Tongue (tissue), 3 donors: ENCODE measurements at places on chromosomes 3 and 15. TPM values are rescaled to one million over a fixed set of nuclear protein-coding genes. Genes with fewer than 3 reads are reported as not detected.

GRCh38 chr15:55108858-55109518 lies 87.8 kb downstream of the RSL24D1 start:
- DNase-seq = peak; percentile 81

Gene ZNF35
- total RNA-seq = 13.6 TPM

GRCh38 chr15:95300958-95301357 lies 1029.5 kb upstream of the NR2F2 start:
- DNase-seq = no peak

DNA sequence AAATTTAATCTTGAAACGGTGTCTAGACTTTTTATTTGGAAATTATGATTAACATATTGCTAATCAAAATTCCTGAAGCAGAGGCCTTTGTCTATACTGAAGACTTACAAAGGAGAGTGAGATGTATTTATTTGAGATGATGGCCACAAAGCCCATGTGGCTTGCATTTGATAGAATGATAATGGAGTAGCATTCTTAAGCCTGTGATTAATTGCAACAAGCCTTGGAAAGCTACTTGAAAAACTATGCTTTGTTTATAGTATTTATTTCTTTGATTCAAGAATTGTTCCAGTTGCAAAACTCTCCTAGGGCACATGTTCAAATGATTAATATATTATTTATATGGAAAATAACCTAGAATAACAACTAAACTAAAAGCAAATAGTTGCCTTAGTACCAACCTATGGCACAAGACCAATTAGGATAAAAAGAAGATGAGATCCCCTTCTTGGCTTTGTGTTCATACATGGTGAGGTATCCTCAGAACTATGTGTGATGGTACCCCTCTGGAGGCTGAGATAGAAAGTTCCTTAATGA lies 244.1 kb upstream of the TBL1XR1 start:
- no peak for DNase-seq

- no peak for DNase-seq
Measured at GRCh38 chr15:29596266-29596665, 226.0 kb downstream of the TJP1 start.

GRCh38 chr15:96736384-96736783 lies 405.9 kb downstream of the NR2F2 start:
- no peak for DNase-seq

DNA sequence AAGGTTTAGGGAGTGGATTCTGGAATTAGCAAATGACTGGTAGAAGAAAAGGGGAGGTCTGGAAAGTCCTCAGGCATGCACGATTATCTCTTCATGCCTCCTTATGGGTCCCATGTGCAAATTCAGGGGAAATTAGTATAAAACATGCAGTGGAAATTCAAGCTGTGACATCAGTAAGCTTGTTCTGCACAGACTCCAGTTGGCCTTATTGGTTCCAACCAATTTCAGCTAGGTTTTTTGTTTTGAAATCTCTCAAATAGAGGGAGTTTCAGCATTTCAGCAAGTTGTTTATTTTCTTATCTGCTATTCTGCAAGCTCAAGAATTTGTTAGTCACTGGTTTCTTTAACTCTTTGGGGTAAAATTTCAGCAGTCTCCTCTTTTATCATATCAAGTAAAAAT lies 774 bp upstream of the TMCO5A start:
- DNase-seq = no peak

DNA sequence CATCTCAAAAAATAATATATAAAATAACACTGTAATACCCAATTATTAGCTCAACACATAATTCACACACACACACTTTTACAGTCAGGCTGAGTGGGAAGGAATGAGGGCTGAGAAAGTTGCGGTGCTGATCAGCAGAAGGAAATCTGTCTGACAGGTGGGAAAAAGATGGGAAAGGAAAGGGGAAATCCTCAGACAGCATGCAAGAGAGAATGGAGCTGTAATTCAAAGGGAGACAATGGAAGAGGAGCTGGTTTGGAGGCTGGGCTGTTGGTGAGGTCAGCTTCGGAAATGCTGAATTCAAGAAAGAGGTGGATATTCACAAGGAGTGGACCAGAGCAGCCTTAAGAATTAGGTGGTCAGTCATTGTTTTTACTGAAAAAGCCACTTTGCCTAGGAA lies 121.6 kb upstream of the LMOD3 start:
- no peak for DNase-seq

- DNase-seq = no peak
Measured at GRCh38 chr3:52406791-52407510, 38.0 kb downstream of the SEMA3G start.

Gene MYL3
- total RNA-seq = 33.1 TPM

GRCh38 chr15:97947465-97948260 lies 12.8 kb upstream of the ARRDC4 start:
- no peak for DNase-seq
